ENCODE measurements at places on chromosomes 1 and 21.

- DNase-seq: no peak
Measured at GRCh38 chr21:37145635-37146111, 72.6 kb downstream of the TTC3 start.

GRCh38 chr1:211908453-211908852 is 77.9 kb upstream of the LPGAT1 start:
- no peak for DNase-seq

DNA sequence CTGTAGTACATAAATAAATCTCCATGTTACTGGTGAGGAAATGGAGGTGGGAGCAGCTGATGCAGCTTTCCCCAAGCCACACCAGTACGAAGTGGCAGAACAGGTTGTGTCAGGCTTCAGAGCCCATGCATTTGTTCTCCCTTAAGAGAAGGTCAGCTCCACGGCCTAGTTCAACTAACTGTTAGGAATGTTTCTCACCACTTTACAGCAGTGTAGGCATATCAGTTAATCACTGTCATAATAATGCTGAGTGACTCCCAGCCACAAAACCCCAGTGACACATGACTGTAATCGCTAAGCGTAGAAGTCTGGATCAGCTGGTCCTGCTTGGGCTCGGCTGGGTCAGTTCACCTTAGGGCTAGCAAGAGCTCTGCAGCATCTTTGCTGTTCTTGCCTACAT is 90.4 kb downstream of the VPS26C start:
- DNase-seq: no peak

DNA sequence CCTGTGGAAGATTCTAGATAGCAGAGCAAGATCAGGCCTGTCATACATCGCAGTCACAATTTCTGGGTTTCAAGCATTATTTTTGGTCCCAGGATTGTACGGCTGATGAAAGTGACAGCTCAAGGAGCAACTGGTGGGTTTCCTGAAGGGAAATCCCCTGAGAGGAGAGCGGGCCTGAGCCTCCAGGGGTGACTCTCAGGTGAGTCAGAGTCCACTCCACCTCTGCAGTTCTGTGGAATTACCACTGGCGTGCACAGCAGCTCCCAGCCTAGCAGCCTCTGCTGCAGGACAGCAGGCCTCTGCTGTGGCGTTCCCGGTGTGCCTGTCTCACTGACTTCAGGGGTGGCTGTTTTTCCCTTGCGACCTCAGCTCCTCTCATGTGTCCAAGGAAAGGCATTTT is 24.4 kb downstream of the SLC66A1 start:
- DNase-seq: peak; percentile 25

DNA sequence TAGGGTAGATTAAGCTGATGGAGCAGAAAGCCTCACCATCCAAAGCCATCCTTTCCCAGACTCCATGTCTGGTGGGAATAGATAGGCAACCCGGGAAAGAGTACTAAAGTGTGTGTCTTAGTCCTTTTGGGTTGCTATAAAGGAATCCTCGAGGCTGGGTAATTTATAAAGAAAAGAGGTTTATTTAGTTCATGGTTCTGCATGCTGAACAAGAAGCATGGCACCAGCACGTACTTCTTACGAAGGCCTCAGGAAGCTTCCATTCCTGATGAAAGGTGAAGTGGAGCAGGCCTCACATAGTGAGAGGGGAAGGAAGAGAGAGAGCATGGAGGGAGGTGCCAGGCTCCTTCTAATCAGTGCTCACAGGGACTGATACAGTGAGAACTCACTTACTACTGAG is 6.2 kb upstream of the SLC37A1 start:
- DNase-seq: no peak

GRCh38 chr21:8989721-8990325 is 1531.6 kb upstream of the TPTE start:
- no peak for DNase-seq

DNA sequence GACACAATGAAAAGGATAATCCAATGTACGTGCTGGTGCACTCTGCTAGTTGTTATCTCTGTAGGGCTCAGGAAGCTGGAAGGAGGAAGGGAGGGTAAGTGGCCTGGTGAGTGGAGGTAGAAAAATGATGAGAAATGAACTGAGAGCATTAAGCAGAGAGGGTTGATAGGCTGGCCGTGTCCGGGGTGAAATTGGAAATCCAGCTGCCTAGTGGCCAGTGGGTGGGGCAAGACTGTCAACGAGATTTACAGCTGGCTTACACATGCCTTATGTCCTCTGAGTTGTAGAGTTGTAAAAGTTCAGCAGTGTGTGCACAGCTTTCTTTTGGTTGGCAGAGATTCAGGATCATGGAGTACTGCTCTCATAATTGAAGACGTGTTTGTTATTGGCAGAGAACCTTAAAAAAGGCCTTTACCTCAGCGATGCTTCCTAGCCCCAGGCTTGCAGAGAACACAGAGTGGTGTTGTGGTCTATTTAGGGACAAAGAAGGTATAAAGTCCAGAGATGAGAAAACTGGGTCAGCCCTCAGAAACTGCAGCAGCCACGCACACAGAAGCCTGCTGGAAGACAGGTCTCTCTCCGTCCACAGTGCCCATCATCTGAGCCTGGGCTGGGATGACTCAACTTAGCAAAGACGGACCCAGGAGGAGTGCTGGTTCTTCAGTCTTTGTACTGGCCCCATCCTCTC is 132.4 kb downstream of the EDEM3 start:
- no peak for DNase-seq

- DNase-seq: no peak
Measured at GRCh38 chr21:26801498-26801897, 43.7 kb downstream of the ADAMTS1 start.
